ENCODE measurements at places on chromosomes 2 and 18.

DNA sequence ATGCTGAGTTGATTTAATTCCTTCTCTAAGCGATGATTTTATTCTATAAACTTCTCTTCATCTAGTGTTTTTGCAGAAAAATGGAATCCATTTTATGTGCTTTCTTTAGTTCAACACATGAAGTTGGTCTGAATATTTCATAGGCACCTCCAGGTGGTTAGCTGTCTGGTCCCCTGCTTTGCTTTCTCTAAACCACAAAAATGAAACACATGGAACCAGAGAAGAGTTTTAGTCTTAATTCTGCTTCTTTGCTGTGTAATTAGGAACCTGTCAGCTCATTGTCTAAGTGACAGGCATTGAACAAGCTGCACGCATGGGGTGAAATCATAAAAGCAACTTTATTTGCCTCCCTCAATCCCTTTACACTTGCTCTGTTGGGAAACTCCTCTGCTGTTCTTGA lies 150.4 kb downstream of the PIK3C3 start:
- no peak for DNase-seq

DNA sequence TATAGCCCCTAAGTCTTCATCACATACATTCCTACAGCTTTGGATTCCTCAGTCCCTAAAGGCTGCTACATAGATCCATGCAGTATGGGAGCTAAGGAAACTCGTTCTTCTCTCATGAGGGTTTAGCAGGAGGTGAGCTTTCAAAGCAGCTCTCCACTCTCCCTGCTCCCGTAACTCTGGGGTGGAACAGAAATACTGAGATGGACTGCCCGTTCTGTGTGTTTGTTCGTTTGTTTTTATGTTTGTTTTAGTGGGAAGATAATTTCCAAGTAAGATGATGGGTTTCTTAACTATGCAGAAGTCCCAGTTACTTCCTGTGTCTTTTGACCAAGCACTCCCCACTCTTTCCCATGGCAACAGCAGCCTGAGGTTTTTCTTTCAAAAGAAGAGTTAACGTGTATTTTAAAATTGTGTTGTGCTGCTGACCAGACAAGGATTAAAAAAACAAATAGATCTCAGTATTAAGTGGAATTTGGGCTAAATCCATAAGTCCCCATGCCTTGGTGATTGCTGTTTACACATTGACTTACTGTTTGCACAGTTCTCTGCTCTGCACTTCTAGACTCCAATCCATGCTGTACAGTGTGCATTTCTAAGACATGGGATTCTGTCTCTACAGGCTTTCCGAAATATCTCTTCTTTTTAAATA lies 156.4 kb upstream of the SH3BP4 start:
- DNase-seq: no peak

DNA sequence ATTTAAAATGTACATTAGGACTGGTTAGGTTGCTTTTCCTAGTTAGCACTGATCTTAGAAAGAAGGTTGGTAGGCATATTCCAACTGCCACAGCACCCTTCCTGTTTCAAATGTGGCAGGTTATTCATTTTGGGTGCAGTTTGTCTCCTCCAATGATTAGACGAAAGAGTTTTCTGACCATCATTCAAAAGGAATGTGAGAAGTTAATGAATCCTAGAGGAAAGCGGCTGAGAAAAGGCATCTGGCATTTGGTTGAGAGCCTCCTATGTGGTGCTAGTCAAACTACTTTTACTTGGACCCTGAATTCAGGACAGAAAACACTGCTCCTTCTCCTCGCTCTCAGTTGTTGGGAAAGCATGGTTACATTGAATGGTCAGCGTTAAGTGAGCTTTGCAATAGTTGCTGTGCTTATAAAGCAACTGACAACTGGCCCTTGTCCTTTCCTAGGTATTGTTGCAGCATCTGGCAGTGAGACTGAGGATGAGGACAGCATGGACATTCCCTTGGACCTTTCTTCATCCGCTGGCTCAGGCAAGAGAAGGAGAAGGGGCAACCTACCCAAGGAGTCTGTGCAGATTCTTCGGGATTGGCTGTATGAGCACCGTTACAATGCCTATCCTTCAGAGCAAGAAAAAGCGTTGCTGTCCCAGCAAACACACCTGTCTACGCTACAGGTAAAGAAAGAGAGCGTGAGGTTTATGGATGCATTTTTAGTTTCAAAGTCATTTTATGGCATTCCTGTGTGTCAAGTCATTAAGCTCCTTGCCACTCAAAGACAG lies 6.1 kb downstream of the TGIF1 start:
- no peak for DNase-seq

- DNase-seq: no peak
Measured at GRCh38 chr2:227607941-227608340, 6.7 kb downstream of the SCYGR3 start.

DNA sequence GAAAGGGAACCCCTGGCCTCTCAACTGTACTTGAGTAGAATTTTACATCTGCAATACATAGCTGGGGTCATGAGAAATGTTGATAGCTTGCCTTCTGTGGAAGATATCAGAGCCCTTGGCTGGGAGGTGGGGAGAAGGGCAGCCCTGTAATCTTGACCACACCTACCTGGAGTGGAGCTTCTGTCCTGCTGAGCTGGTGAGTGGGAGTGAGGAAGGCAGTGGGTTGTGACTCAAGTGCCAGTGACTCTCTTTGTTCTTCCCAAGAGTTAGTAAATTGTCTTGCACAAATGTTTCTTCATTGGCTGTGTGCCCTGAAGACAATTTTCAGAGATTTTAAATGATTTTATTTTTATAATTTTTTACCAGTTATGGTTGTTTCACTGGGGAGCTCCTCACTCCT lies 277.3 kb downstream of the MBD5 start:
- peak; percentile 40 for DNase-seq

DNA sequence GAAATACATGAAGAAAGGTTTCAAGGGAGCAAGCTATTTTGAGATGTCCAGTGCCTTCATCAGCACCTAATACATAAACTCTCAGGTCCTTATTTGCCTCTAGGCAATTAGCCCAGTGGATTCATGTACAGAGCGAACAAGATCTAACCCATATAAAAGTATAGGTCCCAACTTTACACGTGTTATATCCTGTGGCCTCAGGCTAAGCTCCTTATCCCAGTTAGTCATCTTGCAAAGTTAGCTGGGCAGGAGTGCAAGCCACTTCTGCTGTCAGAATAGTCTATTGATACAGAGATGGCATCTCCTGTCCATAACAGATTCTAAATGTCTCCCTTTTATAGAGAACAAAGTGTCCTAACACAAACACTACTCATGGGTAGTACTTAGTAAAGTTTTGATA lies 203.9 kb upstream of the PIK3C3 start:
- DNase-seq: no peak

GRCh38 chr2:212314680-212315079 lies 223.9 kb downstream of the ERBB4 start:
- no peak for DNase-seq

GRCh38 chr2:43100883-43101662 lies 125.3 kb downstream of the ZFP36L2 start:
- DNase-seq: no peak
